ENCODE measurements at places on chromosomes 11 and 22.

- DNase-seq: no peak
Observed at GRCh38 chr22:32809786-32810554, 8.5 kb downstream of the TIMP3 start.

- DNase-seq: no peak
Observed at GRCh38 chr11:73859671-73860070, 17.0 kb downstream of the COA4 start.

DNA sequence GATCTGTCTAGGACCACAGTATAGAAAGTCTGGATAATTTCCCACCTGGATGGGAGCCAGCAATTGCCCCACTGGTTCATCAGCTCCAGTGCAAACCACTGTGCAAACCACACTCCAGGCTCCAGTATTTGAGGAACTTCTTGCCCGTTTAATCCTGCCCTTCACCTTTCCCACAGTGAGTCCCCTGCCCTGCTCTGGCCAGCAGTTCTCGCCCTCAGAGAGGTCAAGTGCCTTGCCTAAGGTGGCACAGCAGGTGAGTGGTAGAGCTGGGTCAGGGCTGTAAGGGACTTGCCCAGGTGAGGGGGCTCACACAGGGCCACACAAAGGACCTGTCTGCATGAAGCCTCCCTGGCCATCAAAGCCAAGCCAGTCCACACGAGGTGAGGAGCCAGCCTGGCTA, 24.1 kb downstream of the MS4A10 start:
- DNase-seq: no peak

GRCh38 chr11:78958444-78958843, 383.8 kb upstream of the NARS2 start:
- no peak for DNase-seq

- no peak for DNase-seq
Observed at GRCh38 chr22:41127451-41127850, 35.1 kb downstream of the EP300 start.

DNA sequence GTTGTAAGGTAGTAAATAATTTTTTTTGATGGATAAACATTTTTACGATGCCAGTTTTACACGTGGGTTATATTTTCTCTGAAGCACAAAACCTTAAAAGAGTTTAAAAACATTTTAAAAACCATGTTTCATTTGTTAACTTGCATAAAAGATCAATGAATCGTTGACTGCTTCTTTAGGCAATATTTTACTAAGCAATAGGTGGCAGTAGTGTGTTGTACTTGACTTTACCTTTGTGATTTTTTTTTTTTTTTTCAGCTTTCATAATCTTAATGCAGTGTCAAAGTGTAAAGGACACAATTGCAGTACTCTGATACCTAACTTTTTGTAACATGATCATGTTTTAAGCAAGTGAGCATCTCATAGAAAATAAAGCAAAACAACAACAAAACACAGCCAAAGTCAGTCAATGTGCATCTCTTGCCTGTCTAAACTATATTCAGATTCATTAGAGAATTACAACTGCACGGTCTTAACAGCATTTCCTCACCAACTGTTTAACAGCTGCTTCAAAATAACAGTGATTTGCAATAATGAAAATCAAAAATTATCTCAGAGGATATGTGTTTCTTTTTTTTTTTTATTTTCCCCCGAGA, 27.7 kb downstream of the DNAJC24 start:
- DNase-seq: no peak

- no peak for DNase-seq
Observed at GRCh38 chr11:17171343-17171742, 36.4 kb downstream of the PIK3C2A start.

Measured in activated CD8-positive, alpha-beta memory T cell treated with anti-CD3 and anti-CD28 coated beads for 1 hour (primary cell).